ENCODE measurements at places on chromosomes 4 and X.

GRCh38 chrX:119055687-119056086 lies 17.1 kb upstream of the CT47C1 start:
- DNase-seq = no peak

DNA sequence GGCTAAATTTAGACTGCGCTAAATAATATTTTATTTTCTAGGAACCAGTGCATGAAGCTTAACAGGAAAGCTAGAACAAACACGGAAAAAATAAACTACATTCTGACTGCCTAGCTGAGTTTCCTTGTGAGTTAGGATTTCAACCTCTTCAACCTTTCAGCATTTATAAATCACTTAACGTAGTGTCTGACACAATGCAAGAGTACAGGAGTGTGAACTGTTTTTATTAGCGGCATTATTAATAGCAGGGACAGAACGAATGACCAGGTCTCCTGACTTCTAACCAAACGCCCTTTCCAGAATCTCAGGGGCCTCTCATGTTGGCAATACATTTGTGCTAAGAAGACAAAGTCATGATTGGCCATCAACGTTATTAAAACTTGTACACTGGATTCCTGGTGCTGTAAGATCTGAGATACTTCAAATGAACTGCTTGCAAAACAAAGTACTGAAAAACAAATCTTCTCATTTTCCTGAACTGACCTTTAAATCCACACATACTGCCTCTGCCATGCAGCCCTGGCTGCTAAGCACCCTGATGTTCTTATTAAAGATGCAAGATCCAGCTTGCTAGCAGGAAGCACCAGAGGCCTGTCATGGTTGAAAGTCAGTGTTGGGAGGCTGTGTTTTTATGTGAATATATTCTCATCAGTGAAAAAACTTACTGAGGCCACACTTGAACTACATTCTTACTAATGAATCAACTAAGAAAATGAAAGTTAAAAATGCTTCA lies 380.4 kb upstream of the CPEB2 start:
- DNase-seq = no peak

GRCh38 chrX:16185725-16186136 lies 18.4 kb downstream of the MAGEB17 start:
- no peak for DNase-seq

DNA sequence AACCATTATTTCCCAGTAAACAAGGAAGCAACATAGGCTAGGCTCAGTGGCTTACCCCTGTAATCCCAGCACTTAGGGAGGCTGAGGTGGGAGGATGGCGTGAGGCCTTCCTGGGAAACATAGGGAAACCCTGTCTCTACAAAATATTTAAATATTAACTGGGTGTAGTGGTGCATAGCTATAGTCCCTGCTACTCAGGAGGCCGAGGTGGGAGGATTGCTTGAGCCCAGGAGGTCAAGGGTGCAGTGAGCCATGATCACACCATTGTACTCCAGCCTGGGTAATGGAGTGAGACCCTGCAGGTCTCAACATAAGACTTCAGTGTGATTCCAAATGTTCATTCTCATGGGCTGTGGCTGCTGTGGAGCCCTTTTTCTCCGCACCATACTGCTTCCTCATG lies 34.9 kb downstream of the FHDC1 start:
- peak; percentile 52 for DNase-seq

- DNase-seq = no peak
Measured at GRCh38 chr4:11160288-11160687, 268.4 kb downstream of the HS3ST1 start.

GRCh38 chr4:20172070-20172760 lies 79.5 kb upstream of the SLIT2 start:
- DNase-seq = no peak

GRCh38 chr4:163392328-163392727 lies 48.6 kb downstream of the NPY5R start:
- DNase-seq = no peak
